ENCODE measurements at places on chromosomes 11 and 22.
A peak's percentile ranks its signal among the peaks of the same experiment; 100 is the strongest.

GRCh38 chr11:69156673-69157155 lies 979 bp downstream of the SMIM38 start:
- DNase-seq = peak; percentile 41

GRCh38 chr11:2508793-2509192 lies 64.0 kb downstream of the KCNQ1 start:
- no peak for DNase-seq

GRCh38 chr11:100719809-100720221 lies 32.7 kb downstream of the ARHGAP42 start:
- peak; percentile 13 for DNase-seq

DNA sequence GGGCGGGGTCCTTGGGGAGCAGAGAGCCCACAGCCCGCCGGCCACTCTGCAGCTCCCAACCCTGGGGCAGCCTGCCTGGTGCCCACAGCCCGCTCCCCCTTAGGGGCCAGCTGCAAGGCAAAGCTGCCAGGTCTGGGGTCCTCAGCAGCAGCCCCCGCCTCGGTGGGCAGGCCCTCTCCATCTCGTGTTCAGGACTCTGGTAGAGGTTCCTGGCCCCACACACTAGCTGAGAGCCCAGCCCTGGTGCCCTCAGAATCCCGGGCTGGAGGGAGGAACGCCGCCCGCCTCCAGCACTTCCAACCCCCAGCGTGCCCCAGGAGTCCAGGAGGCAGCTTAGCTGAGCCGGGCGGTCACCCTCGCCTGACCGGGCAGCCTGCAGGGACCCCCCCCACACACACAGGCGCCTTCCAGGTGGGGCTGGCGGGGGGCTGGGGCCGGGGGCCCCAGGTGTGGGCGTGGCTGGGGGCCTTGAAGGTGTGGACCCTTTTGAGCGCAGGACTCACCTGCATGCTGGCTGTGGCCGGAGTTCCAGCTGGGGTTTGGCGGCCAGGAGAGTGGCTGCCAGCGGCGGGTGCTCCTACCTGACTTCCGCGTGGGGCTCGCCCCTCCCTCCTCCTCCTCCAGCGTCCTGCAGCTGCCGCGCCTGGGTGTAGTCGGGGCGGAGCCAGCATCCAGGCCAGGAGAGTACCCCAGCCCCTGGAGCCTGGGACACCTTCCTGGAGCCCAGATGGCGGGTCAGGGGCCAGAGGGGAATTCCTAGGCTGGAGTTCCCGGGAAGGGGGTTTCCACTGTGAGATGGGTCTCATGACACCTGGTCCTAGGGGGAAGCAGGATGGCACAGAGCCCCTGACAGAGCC lies at the start of gene ANO9:
Gene ANO9 (minus strand): TSS at position 594 of the 857 bp plus-strand sequence. CDS start 85 bp downstream, at position 509.
- peak; percentile 36 for DNase-seq

DNA sequence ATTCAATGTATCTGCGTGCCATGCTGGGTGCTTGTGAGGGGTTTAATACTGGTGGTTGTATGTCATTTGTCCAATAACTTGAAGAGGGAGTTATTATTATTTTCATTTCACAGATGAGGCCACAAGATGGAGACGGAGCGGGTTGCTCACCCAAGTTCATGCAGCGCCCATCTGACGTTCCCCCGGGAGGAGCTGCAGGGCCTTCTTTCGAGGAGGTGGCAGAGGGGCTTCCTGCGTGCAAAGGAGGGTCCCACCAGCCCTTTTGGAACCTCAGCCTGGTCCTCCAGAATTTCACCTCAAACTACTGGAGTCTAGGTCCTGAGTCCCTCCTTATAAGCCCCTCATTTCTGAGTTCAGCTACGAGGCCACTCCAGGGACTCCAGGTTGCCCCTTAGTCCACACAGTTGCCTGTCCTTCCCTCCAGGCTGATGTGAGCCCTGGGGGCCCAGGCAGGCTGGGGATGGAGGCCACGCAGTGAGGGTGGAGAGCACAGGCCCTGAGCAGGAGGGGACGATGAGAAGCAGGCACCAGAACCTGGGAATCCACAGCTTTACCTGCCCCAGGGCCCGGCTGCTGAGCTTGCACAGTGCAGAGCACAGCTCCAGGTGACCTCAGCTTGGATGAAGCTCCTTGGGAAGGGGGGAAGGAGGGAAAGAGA lies 2.9 kb upstream of the VSIG10L2 start:
- no peak for DNase-seq

DNA sequence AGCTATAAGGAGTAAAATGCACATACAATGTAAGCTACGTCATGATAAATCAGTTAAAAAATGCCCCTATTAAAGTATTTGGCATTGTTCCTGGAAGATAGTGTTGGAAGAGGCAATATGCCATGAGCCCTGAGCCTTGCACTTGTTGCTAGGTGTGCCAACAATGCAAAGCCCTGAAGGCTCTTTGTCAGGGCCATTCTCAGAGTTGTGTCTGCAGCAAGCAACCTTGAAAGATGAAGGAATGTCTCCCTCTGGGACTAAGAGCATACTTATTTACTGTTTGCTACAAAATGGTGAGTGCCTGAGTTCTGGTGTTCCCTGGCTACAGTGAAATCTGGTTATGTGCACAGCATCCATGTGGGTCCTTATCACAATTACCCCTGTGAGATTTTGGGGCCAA lies 322.3 kb upstream of the FAT3 start:
- DNase-seq = no peak
